ENCODE measurements at places on chromosomes 5 and 9.
A peak's percentile ranks its signal among the peaks of the same experiment; 100 is the strongest.

DNA sequence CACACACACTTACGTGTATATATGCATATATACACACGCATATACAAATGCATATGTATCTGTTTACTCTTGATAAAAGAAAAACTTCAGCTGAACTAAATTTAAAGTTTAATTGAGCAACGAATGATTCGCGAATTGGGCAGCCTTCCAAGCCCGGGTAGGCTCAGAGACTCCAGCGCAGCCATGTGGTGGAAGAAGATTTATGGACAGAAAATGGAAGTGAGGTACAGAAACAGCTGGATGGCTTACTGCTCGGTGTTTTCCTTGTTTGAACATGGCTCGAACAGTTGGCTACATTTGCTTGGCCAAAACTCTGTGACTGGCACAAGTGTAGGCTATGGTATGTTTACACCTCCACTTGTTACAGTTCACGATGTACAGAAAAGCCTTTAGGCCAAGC, 239.3 kb upstream of the PRDM9 start:
- no peak for DNase-seq

- DNase-seq = no peak
These were observed 41.9 kb upstream of the TEX48 start for GRCh38 chr9:114723931-114724330.

DNA sequence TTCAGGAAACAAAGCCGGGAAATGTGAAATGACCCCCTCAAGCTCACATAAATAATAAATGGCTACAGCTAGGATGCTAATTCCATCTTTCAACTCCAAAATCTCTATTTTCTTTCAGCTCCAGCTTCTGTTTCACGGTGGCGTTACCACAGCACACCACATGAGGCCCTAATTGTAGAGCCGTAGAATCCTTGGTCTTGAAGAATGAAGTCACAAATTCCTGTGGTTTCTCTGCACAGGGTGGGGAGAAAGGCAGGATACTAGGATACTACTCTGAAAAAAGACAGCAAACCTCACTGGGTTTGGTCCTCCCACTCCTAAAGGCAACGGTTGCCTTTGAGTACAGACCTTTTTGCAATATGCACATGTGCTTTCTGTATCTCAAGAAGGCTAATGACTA, 13.9 kb upstream of the RARS1 start:
- peak; percentile 93 for DNase-seq

- DNase-seq = no peak
These were observed 147.3 kb downstream of the TTLL11 start for GRCh38 chr9:121945849-121946248.

DNA sequence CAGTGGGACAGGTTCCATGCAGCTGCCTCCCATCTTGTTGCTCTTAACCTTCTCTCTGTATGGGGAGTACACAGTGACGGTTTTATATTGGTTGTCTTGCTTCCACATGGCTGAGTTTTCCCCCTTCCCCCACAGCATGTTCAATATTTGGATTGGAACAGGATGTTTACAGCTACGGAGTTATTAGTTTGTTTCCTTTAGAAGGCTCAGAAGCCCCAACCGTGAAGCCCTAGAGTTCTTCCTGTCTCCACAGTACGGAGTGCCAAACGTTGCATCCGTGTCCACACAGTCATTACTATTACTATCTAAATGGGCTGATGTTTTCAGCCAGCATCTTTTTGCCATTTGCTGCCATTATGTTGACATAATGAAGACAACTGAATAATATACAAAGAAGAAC, 277.5 kb downstream of the MARCHF11 start:
- no peak for DNase-seq

- DNase-seq = no peak
These were observed 162.9 kb downstream of the FAM170A start for GRCh38 chr5:119792161-119792799.

GRCh38 chr5:38921174-38921573, 75.4 kb downstream of the OSMR start:
- DNase-seq = no peak

GRCh38 chr5:64273276-64273675, 107.6 kb downstream of the RNF180 start:
- DNase-seq = no peak

DNA sequence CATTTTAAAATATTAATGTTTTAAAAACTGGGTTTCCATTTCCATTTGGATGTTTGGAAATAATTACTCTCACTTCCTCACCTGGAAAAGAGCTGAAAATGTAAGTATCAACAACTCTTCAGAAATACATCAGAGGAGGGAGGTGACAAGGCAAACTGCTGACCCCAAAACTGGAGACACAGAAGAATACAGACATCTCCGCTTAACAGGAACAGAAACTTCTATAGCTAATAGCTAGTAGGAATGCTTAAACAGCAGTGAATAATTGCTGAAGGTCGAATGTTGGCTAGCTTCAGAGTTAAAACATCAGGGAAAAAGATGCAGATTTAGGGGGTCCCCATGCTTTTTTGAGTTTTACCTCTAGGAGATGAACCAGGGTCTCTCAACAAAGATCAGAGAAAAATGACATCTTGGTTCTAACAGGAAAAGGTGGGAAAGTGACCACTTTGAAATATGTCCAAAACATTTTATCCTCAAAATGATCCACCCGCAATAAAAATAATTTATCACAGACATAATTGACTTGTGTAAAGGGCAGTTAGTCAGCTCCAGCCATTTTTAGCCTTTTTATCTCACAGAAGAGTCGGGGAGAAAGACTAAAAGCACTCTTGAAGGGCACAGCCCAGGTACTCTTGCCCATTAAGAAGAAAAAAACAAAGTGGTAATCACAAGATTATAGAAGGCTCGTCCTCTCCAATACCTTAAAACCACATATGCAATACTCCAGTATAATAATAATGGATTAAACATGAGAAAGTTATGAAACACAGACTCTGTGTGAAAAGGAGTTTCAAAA, 1474.9 kb downstream of the EFNA5 start:
- DNase-seq = no peak

DNA sequence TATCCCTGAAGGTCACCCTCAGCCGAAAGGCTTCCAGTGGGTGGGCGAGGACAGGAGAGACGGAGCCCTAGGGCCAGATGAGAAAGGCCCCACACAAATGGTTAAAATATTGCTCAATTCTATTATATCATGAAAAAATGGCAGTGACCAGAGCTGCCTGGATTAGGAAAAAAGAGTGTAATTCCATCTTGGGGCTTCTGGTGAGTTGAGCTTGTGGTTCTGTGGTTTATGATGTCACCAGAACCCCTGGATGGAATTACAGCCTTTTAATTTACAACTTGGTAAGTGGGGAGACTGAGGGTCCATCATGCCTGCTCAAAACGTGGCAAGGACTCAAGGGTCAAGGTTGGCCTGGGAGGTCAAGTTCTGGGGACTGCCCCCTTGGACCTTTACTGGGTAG, 55.5 kb upstream of the STC2 start:
- no peak for DNase-seq

DNA sequence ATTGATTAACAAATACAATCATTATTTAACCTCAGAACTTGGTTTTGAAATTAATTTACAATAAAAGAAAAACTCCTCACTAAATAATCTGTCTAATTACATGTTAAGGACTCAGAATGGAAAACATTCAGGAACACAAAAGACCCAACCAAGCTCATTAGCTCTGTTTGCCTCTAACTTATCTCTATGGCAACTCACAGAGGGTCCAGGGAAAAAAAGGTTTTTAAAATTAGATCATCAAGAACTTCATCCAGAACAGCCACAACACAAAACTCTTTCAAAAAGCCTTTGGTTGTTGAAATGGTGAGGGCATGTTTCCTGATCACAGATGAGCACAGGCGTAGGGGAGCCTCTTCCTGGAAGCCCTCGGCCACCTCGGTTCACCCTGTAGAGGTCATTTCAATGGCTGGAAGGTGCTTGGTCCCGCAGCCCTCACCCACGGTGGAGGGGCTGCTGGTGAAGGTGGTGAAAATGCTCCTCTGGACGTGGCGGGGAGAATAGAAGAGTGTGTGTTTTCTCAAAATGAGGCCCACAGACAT, 17.2 kb upstream of the TCF7 start:
- no peak for DNase-seq

DNA sequence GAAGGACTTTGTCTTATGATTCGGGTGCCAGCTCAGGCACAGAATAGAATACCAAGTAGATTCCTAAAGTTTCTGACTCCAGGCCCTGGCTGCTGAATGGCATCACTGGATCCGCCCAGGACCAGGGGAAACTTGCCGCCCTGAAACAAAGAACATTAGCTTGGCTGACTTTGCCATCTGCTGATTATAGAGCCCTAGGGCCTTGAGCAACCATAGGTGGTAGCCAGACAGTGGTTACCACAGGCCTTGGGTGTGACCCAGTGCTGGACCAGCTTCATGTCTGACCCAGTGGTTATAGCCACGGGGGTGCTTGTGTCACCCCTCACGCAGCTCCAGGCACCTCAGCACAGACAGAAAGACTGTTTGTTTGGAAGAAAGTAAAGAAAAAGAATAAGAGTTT, 62.7 kb downstream of the SSBP2 start:
- DNase-seq = no peak

DNA sequence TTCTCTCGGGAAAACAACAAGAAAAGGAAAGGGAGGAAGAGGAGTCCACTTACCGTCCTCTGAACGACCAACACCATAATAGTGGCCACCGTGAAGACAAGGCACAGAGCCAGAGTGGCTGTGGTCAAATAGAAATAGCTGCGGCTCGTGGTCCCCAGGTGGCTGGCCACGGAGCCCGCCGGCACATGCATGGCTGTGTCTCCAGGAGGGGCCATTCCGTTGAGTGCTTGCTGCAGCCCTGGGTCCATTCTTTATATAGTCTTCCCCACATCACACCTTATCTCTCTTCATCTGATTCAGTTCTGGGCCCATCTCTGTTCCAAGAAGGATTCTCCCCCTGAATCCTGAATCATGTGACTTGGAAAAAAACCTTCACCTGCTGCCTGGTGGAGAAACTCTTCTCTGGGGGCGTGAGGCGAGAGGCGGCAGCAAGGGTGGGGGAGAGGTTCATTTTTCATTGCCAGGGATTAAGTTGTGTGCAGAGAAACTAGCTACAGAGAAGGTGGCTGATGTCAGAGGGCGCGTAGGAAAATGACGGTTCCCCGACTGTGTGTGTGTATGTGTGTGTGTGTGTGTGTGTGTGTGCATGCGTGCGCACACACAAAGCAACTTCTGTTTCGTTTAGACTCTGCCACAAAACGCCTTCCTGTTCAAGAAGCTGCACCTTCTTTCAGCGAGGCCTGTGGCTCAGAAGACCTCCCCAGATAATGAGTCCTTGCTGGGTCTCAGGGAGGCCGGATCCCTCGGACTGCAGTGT, at the start of gene TNFSF8:
TNFSF8 (minus strand) TSS at position 536 of the 757 bp plus-strand sequence; CDS start at position 248, 288 bp downstream.
- DNase-seq = no peak

GRCh38 chr9:111016426-111017045, 21.7 kb downstream of the LPAR1 start:
- DNase-seq = no peak

- DNase-seq = no peak
These were observed 21.6 kb upstream of the RXRA start for GRCh38 chr9:134304690-134305089.

DNA sequence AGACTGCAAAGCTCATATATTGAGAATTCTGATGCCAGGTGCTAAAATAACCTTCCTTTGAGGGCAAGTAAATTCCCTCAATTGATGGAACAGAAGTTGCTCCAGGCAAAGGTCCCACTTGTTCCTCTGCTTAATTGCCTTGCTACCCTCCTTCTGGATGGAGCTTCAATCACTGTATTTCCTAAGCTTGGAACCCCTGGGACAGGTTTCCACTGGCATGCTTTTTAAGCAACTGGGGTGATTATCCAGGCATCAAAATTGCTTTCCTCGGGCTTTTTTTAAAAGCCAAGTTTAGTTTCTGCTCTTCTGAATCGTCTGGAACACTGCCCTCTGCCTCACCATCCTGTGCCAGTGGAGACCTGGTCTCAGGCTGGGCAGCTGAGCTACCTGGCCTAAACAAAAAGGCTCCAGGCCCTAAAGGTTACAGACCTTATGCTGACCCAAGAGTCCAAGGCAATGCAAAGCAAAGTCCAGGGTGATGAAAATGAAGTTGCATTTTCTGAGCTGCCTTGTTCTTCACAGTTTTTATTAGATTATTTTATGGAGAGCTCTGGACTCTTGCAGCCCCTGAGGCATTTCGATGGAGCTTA, 167.9 kb upstream of the CD180 start:
- DNase-seq = no peak

DNA sequence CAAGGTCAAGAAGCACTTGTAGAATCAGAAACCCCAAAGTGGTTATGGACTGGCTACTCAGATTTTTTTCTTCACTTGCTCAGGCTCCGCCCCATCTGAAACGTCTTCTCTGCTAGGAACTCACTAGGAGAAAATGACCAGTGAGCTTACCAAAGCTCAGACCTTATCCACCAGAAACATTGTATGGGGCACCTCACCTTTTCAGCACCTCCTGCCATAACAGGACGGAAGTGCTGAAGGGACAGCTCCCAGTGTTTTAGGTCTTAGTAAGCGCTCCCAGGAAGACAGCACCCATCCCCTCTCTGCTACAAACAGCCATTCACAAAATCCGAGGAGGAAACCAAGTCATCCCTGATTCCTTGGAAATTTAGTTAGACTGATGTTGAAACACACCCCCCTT, 1.2 kb upstream of the GABRA1 start:
- DNase-seq = no peak

DNA sequence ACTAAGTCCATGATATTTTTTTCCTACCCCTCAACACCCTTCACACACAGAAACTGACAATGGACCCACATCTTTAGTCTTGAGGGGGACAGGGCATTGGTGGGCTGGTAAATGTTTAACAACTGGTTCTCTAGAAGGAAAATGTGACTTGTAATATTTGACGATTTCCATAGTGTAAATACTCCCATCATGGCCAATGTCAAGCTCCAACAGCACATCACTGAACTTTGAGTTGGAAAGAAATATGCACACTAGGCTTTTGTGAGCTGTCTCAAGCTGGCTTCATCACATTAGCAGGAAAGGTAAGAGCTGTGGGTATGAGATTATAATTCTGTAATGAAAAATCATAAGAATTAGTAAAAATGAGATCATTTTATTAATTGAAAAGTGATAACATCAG, 189.9 kb upstream of the PRLR start:
- no peak for DNase-seq

DNA sequence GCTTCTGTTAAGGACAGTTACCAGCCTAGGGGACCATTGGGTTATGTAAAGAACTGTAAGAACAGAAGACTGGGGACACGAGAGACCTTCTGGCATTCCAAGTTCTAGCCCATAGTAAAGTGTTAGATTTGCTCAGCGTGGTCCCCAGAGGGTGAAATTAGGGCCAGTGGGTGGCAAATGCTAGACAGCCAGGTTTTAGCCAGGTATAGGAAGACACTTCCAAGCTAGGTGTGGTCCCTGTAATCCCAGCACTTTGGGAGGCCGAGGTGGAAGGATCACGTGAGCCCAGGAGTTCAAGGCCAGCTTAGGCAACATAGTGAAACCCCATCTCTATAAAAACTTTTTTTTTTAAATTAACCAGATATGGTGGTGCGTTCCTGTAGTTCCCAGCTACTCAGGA, 34.3 kb downstream of the ATPSCKMT start:
- no peak for DNase-seq

GRCh38 chr9:77511525-77511924, 136.6 kb downstream of the GNA14 start:
- no peak for DNase-seq

DNA sequence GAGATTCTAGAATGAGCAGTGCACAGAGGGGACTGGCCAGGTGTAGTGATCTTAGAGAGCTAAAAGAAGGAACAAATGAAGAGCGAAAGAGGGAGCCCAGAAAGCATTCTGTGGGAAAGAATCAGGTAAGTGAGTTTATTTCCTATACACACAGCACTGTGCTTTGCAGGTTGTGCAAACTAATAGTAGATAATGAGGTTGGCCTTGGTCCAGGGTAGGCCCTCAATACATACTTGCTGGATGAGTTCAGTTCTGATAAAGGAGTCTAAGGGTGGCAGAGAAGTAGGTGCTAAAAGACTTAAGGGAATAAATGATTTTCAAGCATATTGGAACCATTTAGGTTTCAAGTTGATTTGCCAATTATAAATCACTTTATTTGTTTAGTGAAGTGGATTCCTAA, 122.0 kb downstream of the NPR3 start:
- no peak for DNase-seq

All from non-pigmented ciliary epithelial cell (primary cell).